ENCODE measurements at places on chromosomes 12 and 14.

DNA sequence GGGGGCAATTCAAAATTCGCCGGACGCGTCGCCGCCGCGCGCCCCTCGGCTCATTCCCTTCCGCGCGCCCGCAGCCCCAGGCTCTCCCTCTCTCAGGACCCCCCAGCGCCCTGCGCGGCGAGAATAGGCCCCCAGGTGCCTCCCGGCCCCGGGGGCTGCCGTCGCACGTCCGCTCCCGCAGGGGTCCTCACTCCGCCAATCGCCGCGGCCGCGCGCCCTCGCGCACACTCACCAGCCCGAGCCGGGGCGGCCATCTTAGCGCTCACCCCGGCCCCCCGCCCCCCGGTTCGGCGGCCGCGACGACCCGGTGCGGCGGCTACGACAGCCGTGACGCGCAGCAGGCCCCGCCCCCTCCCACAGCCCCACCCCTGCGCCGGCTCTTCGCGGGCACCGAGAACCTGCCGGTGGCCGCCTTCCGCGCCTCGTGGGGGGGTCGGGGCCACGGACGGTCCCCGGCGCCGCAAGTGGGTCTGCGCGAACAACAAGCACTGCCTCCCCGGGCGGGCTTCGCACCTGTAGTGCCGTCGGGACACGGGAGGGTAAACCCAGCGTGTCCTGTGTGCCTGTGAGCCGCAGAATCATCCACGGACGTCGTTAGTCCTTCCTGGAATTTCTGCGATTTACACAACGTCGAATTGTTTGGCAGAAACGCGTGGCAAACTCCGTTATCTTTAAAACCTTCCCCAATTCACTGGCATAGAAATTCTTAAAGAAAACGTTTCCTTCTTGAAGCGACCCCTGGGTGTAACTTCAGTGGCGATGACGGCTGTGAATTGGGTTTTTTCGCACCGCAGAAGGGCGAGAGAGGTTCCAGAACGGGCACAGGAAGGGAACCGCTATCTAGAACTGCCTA is 2.5 kb downstream of the USP44 start:
- DNase-seq: peak; percentile 49

DNA sequence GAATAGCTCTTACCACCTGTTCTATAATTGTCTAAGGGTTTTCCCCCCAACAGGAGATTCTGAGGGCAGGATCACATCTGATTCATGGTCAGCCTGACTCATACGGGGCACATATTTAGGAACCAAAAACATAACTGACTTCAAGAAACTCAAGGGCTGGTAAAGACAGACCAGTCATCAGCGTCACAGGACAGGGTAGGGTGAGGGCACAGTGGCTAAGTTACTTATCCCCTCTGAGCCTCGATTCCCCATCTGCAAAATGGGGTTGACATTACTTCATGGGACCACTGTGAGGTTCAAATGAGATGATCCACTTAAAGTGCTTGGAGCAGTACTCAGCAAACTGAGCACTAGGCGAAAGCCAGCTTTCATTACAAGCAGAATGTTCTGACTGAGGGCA is 606 bp downstream of the CINP start:
- DNase-seq: no peak

- no peak for DNase-seq
Measured at GRCh38 chr12:95116341-95116740, 42.9 kb upstream of the NR2C1 start.

- DNase-seq: no peak
Measured at GRCh38 chr14:76810953-76811400, 1.7 kb downstream of the ANGEL1 start.

GRCh38 chr12:51028126-51028812 is 2.1 kb upstream of the SLC11A2 start:
- DNase-seq: no peak

DNA sequence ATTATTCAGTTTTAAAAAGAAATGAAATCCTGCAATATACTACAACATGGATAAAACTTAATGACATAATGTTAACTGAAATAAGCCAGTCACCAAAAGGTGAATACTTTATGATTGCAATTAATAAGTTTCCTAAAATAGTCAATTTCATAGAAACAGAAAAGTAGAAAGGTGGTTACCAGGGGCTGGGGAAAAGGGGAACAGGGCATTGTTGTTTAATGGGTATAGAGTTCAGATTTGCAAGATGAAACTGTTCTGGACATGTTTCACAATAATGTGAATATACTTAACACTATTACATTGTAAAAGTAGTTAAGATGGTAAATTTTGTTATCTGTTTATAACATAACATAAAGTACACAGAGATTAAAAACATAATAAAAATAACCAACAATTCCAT is 550.9 kb downstream of the CCER1 start:
- DNase-seq: no peak

DNA sequence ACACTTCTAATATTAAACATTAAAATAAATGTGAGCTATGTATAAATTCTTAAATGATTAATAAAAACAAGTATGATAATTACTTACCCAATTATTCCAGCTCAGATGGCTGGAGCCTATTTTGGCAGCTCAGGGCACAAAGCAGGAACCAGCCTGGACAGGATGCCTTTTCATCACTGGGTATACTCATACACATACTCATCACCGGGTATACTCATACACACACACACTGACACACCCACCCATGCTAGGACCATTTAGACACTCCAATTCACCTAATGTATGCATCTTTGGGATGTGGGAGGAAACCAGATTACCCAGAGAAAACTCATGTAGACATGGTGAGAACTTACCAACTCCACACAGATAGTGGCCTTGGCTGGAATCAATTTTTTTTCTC is 57.9 kb upstream of the CNOT2 start:
- DNase-seq: no peak

- no peak for DNase-seq
Measured at GRCh38 chr14:98580131-98580678, 691.8 kb downstream of the BCL11B start.

GRCh38 chr12:96882862-96883261 is 24.2 kb upstream of the NEDD1 start:
- no peak for DNase-seq

- no peak for DNase-seq
Measured at GRCh38 chr12:3496957-3497356, 6.0 kb downstream of the PRMT8 start.

DNA sequence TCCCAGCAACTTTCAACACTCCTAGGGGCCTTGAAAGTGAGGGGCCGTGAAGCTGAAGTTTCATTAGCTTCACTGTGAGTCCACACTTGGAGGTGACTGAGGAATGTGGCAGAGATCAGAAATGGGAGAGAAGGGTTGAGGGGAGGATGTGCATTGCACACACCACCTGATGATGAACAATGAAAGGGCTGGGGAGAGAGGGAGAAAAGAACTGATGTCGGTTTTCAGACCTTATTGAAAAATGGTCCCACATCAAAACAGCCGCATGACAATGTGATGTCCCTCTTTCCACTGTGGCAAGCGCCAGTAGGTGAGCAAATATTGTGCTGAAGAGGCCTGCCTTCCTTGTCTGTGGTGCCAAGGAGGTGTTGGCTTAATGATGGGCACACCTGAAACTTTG is 32.3 kb upstream of the ATP23 start:
- DNase-seq: no peak

GRCh38 chr14:99075771-99076375 is 196.1 kb downstream of the BCL11B start:
- DNase-seq: no peak

DNA sequence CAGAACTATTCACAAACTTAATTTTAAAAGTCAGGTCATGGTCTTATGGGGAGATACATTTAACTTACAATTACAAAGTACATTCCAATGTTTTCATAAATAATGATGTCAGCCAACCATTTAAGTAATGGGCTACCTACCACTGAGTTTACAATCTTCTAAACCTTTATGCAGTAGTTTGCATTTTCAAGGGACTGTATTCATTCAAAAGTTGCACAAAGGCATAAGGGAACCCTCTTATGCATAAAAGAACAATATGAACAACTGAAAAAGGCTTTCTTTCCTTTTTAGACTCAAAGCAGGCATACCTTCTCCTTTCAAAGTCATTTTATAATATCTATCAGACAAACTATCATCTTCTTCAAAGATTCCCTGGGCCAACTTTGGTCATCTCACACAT is 230.2 kb downstream of the SLC2A13 start:
- no peak for DNase-seq

GRCh38 chr12:105318651-105319483 is 11.6 kb upstream of the C12orf75 start:
- DNase-seq: no peak

- no peak for DNase-seq
Measured at GRCh38 chr12:26769611-26770010, 63.4 kb downstream of the ITPR2 start.

GRCh38 chr12:111767362-111768158 is 827 bp downstream of the ALDH2 start:
- DNase-seq: no peak

- no peak for DNase-seq
Measured at GRCh38 chr12:26106347-26106746, 18.5 kb downstream of the BHLHE41 start.

- no peak for DNase-seq
Measured at GRCh38 chr12:53530920-53531319, 23.6 kb upstream of the NPFF start.

DNA sequence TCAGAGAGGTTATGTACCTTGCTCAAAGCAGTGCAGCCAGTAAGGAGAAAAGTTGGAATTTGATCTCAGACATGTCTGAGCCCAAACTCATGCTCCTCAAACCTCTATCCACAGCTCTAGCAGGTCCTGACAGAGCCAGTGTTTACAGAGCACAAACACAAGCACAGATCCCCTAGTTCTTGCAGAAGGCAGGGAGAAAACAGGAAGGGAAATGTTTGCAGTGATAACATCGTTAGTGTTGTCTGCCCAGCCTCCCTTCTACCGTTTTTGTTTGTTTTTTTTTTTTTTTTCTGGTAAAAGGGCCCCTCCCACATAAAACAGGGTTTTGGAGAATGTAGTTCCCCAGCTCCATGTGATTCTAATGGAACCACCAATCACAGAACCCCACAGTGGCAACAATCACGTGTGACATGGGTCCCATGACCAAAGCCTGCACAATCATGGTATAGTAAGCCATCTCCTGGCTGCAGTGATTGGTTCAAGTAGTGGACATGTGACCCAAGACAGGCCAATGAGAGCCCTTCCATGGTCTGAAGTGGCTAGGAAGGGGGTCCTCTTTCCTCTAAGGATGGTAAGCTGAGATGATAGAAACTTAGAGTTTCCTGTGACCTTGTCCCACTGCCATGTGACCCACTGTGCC is 513.4 kb downstream of the MED13L start:
- DNase-seq: no peak

GRCh38 chr12:128426511-128426910 is 159.5 kb downstream of the TMEM132C start:
- DNase-seq: no peak

GRCh38 chr14:25010471-25010870 is 39.5 kb downstream of the STXBP6 start:
- DNase-seq: no peak

DNA sequence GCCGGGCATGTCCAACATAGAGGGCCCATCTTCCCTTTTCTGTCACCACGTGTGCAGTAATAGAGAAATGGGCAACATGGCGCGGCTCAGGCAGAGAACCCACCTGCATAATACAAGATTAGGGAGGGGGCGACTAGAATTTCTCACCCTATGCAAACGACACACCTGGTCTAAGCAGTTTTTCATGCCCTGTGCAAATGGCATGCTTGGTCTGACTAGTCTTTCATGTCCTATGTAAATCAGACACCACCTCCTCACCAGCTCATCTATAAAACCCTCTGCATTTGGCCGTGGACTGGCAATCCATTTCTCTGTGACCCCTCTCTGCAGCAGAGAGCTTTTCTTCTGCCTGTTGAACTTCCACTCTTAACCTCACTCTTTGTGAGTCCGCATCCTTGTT is 180.2 kb upstream of the PZP start:
- no peak for DNase-seq

- no peak for DNase-seq
Measured at GRCh38 chr14:97100306-97100705, 303.1 kb downstream of the VRK1 start.

GRCh38 chr14:72839351-72839750 is 54.5 kb downstream of the DPF3 start:
- no peak for DNase-seq

DNA sequence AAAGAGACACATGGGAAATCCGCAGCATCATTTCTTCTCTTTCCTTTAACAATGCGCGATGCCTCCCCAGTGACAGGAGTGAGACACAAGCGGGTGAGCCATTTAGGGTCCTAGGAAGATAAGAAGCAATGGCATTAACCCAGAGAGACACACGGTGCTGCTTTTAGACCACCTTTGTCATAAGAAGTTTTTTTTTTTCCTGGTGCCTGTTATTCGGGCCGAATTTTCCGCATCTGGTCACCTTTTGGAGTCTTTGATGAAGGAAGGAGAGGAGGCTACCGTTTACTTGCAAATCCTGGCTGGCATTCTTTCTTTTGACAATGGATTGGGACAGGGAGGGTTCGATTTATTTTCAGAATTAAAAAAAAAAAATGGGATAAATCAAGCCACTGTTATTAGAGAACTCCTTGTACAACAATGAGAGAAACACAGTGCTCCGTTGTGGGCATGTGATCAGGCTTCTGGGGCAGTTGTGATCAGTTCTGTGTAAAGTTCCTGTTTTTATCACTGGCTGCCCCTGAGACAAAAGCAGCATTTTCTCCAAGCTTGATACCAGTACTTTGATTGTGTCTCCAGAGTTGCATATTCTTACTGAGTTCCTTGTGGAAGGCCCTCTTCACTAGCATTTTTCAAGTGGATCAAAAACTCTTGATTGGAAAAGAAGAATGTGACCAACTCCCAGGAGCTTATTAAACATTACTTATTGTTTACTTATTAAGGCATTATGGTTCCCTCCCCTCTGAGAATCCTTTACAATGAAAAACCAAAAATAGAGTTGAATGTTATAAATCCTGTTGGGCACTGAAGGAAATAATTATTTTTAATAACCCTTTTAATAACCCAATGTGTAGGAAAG is 1.1 kb downstream of the DIP2B start:
- DNase-seq: no peak

- DNase-seq: no peak
Measured at GRCh38 chr12:19402743-19403431, 36.4 kb upstream of the AEBP2 start.

DNA sequence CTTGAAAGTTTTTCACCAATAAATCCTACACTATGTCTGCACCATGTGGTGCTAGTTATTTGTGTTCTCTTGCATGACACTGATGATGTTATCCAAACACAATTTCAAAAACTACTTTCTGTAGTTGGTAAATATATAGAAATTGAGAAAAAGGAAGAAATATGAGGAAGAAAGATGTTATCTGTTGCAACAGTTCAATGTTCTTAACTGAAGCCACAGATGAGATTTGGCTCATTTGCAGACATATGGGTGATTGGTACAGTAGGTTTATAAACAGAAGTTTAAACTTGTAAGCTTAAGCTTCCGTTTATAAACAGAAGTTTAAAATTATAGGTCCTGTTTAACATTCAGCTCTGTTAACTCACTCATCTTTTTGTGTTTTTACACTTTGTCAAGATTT is at the start of gene CLEC12A:
CLEC12A (plus strand) TSS at position 229 of the 400 bp plus-strand sequence. CDS start 188 bp downstream, outside the sequence.
- DNase-seq: no peak
